ENCODE measurements at places on chromosomes 2 and 18. TPM values are rescaled to one million over a fixed set of nuclear protein-coding genes. Genes with fewer than 3 reads are reported as not detected.

DNA sequence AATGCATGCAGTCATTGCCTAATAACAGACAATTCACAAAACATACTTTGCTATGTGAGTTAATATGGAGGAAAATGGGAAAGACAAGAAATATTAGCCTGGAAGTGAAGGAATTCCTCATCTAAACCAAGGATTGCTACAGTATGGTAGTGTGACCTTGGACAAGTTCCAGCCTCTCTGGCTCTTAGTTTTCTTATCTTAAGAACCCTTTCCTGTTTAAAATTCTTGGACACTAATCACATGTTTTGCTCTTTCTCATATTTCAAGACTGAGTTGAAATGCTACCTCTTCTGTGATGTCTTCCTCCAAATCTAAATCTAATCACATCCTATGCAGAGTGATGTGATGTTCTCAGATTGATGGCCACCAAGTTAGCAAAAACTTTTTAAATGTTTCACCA, 20.8 kb upstream of the ADAM23 start:
- no peak for DNase-seq

DNA sequence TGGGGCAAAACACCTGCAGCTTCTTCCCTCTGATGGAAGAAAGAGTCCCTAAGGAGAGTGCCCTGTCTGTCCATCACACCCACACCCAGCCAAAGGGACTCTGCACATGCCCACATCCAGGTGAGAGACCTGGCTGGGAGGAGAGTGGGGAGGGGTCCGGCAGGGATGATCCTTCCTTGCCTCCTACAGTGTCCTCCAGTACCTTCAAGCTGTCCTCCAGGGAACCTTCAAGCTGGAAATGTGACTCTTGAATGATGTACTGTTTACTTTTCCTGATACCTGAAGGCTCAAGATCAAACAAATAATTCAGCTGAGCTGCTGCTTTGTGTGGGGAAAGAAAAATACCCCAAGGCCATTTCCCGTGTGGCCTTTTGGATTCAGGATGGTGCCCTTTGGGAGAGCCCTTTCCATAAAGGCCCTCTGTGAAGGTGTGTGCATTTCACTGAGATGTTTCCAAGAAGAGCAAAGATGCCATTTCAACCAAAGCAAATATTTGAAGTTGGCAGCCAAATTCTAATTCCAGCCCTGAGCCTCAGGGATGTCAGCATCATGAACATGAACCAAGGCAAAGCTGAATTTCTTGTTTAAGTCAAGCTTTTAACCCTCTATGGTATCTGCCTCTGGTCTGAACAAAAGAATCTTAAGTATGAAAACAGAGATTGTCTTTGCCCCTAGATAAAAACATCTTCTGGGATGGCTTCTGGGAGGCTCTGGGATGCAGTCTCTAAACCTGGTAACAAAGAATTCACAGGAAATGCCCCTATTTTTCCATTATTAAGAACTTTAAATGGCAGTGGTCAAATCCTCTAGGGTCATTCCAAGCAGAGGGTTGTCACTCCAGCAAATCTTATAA, 11.1 kb downstream of the EVA1A start:
- no peak for DNase-seq

- DNase-seq, result no peak
Observed at GRCh38 chr18:57885931-57886330, 82.8 kb upstream of the ATP8B1 start.

GRCh38 chr2:184875911-184876310, 277.6 kb downstream of the ZNF804A start:
- DNase-seq, result no peak

GRCh38 chr2:142217804-142218203, 87.0 kb upstream of the LRP1B start:
- DNase-seq, result no peak

DNA sequence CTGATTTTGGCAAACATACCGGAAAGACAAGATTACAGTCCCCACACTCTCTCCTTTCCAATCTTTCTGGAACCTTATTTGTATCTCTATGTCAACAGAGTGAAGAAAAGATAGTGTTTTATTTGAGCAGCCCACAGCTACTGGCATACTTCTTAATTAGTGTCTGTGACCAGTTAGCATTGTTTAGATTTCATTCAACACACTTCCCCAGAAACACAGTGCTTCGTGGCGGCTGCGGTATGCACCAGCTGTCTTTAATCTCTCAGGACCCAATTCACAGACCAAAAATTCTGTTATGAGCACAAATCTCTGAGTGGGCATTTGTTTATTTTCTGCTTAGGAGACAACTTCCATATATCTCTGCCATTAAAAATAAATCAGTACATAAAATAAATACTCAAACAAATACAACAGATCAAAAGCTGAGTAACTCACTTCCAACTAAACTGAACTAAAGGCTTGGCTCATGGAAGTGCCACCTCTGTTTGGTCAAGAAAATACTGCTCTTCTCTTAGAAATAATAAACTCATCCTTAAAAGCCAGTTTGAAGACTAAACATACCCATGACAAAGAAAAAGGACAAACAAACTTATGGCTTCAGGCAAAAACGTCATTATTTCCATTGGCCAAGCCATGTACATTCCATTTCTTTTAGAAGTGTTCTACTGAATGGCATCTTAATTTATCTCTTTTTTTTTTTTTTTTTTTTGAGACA, 392.4 kb downstream of the TXNL1 start:
- no peak for DNase-seq

- DNase-seq, result no peak
Observed at GRCh38 chr2:127641846-127642507, 4.0 kb upstream of the GPR17 start.

- DNase-seq, result no peak
Observed at GRCh38 chr2:165539985-165540384, 70.5 kb downstream of the CSRNP3 start.

DNA sequence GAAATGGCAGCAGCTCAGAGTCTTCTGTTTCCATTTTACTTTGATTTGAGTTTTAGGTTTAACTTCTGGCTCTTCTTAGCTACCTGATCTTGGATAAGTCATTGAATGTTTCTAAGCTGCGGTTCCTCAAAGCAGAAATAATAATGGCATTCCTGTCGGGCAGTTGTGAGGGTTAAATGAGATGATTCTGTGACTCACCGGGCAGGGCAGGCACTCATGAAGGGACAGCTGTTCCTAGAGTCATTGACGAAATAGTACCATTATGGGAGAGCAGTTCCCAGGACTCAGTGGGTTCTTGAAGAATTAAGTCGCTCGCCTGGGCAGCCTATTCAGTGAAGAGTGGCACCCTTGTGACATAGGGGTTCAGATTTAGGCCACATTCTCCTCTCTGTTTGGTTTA, 10.3 kb downstream of the TRIB2 start:
- DNase-seq, result no peak

DNA sequence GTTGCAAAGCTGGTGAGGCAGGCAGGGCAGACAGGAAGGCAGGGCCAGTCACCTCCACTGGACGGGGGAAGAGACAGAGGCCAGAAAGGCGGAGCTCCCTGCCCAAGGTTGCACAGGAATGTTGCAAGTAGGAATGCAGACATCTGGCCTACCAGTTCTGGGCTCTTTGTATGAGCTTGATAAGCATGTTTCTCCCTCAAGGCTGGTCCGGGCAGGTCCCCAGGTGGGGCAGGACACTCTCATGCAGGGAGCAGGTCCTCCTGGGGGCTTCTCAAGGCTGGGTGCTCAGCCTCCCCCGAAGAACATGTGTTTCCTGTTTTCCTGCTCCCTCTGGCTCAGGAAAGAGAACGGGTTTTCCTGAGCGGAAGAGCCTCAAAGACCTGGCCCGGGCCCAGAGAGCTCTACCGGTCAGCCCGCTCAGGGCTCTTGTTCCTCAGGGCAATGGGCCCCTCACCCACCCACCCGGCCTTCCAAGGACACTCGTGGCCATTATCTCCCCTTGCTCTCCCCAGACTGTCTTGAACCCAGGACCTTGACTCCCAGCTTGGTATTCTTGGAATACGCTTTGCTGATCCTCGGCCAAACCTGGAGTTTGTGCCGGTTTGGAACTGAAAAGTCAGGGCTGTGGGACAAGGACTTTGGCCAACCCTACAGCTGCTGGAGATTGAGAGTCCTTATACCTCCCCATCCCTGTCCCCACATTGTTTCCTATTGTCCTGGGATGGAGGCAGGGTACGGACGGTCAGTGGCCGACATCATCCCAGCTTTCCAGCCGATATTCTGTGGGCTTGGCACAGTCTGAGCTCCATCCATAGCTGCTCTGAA, 87.7 kb upstream of the HAAO start:
- DNase-seq, result no peak

DNA sequence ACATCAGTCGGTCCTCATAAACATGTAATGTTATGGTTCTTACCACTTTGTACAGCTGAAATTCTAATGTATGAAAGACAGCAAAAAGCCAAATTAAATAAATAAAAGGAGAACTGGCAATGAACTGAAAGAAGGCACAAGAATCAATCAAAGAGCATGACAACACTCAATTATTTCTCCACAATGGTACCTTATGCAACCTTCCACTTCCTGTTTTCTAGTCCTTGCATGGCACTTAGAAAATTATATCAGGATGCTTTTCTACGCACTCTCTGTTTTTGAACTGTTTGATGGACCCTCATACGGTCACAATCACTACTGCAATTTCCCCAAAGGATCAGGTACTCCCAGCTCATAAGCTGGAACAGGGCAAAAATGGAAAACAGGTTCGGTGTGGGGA, 81.6 kb downstream of the EPB41L3 start:
- DNase-seq, result no peak

GRCh38 chr2:189147361-189147760, 32.2 kb downstream of the COL5A2 start:
- no peak for DNase-seq

- no peak for DNase-seq
Observed at GRCh38 chr18:67893916-67894315, 377.4 kb upstream of the DSEL start.

- no peak for DNase-seq
Observed at GRCh38 chr2:49754381-49754780, 600.1 kb upstream of the FSHR start.

GRCh38 chr2:241366678-241367077, 10.6 kb downstream of the FARP2 start:
- no peak for DNase-seq

DNA sequence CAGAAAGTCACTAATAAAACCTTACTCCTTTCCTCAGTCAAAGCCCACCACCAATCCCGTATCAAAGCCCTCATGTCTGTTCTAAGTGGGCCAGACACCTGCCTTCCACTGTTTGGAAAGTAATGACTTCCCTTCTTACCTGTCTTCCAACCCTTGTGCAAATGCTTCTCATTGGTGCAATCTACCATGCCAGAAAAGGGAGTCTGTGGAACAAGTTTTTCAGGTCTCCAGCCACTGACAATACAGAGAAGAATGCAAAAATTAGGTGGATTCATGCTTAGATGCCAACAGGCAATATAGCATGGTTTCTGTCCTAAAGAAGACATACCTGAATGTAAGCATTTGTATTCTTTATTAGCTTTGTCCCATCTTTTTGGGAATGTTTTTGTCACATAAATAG, 1140.6 kb upstream of the LRRTM1 start:
- no peak for DNase-seq

DNA sequence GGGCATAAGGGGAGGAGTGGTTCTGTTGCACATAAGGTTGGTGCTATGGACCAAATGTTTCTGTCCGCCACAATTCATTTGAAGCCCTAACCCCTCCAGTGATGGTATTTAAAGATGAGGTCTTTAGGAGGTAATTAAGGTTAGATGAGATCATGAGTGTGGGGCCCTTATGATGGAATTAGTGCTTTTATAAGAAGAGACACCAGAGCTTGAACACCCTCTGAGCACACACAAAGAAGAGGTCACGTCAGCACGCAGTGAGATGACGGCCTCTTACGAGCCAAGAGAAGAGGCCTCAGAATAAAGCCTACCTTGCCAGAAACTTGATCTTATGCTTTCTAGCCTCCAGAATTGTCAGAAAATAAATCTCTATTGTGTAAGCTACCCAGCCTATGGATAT, 386.4 kb upstream of the CYRIA start:
- no peak for DNase-seq

DNA sequence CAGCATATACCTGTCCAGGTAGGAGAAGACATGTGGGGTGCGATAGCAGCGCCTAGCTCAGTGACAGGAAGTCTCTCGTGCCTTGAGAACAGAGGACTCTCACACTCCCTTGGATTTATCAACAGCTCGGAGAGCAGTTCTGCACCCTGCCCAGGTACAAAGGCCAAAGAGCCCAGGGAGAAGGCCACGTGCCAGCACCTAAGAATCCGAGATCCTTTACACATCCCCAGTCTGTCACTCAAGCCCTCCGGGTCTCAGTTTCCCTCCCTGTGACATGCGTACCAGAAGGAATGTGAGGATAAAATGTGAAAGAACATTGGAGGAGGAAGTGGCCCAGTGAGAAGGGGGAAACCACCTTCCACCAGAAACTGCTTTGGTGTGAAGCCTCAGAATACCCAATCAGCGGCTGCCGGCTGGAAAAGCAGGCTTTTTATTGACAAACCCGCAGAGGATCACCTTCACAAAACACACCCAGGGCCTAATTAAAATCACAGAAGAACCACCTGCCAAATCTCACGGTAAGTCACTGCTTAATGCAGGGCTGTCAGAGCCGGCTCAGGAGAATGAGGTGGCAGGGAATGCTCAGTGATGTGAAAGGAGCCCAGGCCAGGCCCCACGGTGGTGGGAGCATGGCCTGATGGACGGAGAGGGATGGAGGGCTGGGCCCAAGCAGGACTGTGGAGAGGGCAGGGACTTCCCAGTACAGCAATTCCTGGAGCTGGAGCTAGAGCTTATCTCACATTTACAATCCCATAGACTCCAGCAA, 66.3 kb downstream of the MYO5B start:
- DNase-seq, result no peak

Gene ICOS
- not detected for total RNA-seq

Gene BMP10
- total RNA-seq, result not detected

Gene REG3G
- total RNA-seq, result not detected

Gene REG3A
- total RNA-seq, result not detected

Gene RSAD2
- not detected for total RNA-seq

Gene SOCS6
- 32.5 TPM for total RNA-seq

Gene AMER3
- total RNA-seq, result not detected

Gene SEMA4C
- total RNA-seq, result 37.9 TPM

Gene BARD1
- 9.2 TPM for total RNA-seq
